HuH-7.5 (cell line): ENCODE measurements at places on chromosomes 2 and 18.

- DNase-seq, result no peak
Measured at GRCh38 chr2:62152000-62152399, 43.9 kb upstream of the B3GNT2 start.

GRCh38 chr2:127216095-127216494, 4.0 kb downstream of the CYP27C1 start:
- DNase-seq, result no peak

DNA sequence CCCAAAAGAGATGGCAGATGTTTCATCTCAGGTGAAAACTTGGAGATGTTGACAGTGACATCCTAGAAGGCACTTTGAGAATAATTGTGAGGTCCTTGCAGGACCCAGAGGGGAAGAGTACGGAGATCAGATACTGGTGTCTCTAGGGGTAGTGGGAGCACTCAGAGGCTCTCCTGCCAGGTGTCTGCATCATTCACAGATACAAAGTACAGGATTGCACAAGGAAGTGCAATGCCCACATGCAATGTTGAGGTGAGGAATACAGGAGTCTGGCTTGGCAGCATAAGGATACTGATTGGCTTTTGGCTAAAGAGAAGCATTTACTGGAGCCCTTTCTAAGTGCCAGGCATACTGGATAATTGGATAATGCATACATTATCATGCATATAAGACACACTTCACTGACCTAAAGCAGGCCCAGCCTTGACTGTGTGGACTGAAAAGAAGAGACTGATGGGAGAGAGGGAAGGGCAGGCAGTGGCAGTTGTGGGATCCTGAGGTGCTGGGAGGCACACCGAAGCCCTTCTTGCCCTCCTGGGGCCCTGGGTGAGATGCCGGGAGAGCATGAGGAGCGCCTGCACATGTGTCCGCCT, 31.0 kb upstream of the NCKAP5 start:
- DNase-seq, result no peak

DNA sequence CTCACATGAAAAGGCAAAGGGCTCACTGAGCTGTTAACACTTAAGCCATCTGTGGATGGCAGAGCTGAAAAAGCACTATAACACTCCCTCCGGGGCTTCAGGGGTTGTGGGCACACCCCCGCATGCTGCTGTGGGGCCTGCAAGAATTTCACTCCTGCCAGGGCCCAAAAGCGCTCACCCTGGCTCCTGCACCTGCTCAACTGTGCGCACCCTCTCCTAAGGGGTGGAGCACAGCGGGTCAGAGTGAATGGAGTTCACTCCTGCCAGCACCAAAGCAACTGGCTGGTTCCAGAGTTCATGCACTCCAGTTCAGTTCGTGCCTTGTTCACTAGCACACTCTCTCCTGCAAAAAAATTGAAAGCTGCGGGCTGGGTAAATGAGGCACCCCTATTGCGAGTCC, 814.2 kb upstream of the SLC39A10 start:
- no peak for DNase-seq

- no peak for DNase-seq
Measured at GRCh38 chr2:222169346-222169745, 129.5 kb downstream of the PAX3 start.

GRCh38 chr2:144127693-144128092, 392.2 kb downstream of the ZEB2 start:
- no peak for DNase-seq

DNA sequence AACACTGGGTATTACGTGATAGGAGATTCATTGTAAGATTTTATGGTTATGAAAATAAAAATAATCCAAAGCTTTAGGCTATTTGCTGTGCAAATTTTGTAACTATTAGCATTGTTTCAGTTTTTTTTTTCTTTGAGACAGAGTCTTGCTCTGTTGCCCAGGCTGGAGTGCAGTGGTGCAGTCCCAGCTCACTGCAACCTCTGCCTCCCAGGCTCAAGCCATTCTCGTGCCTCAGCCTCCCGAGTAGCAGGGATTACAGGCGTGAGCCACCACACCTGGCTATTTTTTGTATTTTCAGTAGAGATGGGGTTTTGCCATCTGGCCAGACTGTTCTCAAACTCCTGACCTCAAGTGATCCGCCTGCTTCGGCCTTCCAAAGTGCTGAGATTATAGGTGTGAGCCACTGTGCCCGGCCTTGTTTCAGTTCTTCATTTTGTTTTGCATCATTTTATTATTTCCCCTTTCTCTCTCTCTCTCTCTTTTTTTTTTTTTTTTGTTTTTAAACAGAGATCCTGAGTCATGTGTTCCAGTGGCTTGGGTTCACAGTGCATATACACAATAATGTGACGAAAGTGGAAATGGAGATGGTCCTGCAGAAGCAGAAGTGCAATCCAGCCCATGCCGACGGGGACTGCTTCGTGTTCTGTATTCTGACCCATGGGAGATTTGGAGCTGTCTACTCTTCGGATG, 25.8 kb downstream of the CASP10 start:
- DNase-seq, result no peak

DNA sequence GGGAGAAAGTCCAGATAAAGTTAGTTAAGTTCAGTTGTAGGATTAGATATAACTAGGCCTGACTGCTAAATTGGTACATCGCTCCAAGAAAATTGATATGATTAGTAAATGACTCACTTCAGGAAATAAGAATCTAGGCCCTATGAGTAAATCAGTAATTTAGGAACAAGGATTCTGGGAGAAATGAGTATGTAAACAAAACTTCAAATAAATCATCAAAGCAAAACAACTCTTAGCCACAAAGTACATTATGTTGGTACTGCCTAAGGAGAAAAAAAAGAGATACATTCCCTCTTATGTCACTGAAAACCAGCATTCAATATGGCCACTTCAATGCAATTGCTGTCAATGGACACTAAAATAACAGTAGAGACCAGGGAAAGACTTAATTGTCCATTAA, 529.1 kb downstream of the ZNF804A start:
- DNase-seq, result no peak
